Breast epithelium (tissue), 4 donors: ENCODE measurements at places on chromosomes 16 and 17. TPM values are rescaled to one million over a fixed set of nuclear protein-coding genes. Genes with fewer than 3 reads are reported as not detected.

Gene KRT20
- not detected for total RNA-seq

Gene CLEC18B
- total RNA-seq, result 1.6 TPM

Gene HOXB9
- total RNA-seq, result 0.33 TPM

Gene FNDC8
- total RNA-seq, result not detected

DNA sequence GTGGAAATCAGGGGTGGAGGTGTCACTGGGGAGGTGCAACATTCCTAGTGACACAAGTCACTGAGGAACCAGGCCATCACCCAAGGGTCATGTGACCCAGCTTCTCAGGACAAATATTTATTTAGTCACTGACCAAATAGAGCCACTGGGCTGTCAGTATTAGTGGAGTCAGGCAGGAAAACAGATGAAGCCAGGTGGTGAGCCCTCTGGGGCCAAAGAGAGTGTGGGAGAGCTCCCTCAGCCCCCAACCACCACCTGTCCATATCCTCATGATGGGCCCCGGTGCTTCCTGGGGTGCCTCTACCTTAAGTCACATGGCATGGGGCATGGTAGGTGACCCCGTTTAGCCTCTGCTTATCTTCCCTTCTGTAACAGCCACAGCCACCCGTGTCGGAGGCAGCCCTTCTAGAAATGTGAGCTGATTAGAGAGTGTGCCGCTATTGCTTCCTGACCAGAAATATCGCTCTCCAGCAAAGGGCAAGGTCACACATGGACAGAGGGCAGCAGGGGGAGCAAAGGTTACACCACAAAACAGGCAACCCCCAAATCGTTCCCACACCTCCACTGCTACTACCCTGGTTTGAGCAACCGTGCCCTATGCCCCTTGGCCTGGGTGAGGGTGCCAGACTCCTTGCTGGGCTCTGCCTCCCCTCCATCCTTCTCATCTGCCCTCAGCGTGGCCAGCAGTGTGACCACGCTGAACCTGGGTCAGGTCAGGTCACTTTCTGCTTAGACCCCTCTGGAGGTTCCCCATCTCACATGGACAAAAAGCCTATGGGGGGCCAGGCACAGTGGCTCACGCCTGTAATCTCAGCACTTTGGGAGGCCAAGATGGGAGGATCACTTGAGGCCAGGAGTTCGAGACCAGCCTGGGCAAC is 8.6 kb upstream of the AKTIP start:
- DNase-seq, result no peak
- no peaks in the 10 kb centered on the region for H3K36me3 ChIP-seq
- H3K27ac ChIP-seq, result peak overlapping the region; percentile 78
- H3K4me1 ChIP-seq, result no peaks in the 10 kb centered on the region
- no peaks in the 10 kb centered on the region for H3K27me3 ChIP-seq

DNA sequence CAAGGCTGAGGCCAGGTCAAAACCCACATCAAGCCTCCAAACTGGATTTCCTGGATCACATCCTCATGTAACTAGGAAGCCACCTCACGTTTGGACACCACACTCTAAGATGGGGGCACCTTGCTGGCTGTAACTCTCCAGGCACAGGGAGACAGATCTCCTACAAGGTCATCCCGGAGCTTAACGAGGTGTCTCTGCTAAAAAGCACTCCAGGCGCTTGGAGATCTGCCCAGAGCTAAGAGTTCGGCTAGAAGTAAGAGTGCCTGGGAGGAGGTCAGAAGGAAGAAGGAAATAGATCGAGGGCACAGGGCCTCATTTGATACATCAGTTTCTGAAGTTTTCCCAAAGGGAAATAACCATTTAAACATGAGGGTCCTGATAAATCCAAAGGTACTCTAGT is 15.9 kb downstream of the PSMB3 start:
- H3K27me3 ChIP-seq, result no peaks in the 10 kb centered on the region
- H3K4me1 ChIP-seq, result no peaks in the 10 kb centered on the region
- no peak overlapping the region for H3K27ac ChIP-seq
- H3K36me3 ChIP-seq, result peaks cover 8% of the 10 kb centered on the region
- DNase-seq, result no peak

- no peaks in the 10 kb centered on the region for H3K36me3 ChIP-seq
- H3K27me3 ChIP-seq, result no peaks in the 10 kb centered on the region
- DNase-seq, result no peak
- no peak overlapping the region for H3K4me3 ChIP-seq
- H3K4me1 ChIP-seq, result peaks cover 4% of the 10 kb centered on the region
- H3K27ac ChIP-seq, result no peak overlapping the region
These were observed 2.9 kb downstream of the LRRC37B start for GRCh38 chr17:32010114-32010513.

DNA sequence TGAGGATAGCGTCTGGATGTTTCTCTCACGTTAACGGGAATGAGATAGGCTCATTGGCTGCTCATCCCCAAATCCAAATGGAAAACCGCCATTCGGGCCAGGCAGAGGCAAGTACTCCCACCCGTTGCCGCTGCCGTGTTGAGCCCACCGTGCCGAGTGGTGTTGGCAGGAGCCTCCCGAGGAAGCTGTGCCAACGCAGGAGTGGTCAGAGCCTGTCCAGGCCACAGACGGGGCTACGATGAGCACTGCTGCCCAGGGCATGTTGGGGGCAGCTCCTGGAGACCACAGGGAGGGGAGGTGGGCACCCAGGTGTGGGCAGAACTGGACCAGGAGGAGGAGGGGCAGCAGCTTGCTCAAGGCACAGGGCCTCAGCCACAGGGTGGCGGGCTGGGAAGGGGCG is 72.0 kb downstream of the KLHDC4 start:
- no peak overlapping the region for H3K4me3 ChIP-seq
- DNase-seq, result no peak
- peaks cover 30% of the 10 kb centered on the region for H3K27me3 ChIP-seq
- no peak overlapping the region for H3K27ac ChIP-seq
- no peaks in the 10 kb centered on the region for H3K4me1 ChIP-seq

DNA sequence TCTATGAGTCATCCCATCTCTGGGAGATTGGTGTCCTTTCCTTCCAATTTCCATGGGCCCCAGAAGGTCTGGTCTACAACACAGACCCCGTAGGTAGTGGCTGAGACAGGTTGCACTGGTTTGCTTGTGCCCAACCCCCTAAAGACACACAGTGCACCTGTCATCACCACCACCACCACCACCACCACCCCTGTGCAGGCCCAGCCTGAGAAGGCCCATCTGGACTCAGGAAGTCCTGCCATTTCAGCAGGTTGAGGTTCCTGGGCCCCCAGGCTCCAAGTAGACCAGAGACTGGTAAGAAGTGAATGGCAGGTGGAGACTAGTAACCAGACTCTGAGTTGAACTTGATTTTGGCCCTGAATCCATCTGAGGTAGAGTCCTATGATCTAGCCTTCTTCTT is 25.9 kb upstream of the PHB1 start:
- no peaks in the 10 kb centered on the region for H3K4me1 ChIP-seq
- no peaks in the 10 kb centered on the region for H3K27me3 ChIP-seq
- no peak overlapping the region for H3K27ac ChIP-seq
- no peak overlapping the region for H3K4me3 ChIP-seq
- peak; percentile 5 for DNase-seq

DNA sequence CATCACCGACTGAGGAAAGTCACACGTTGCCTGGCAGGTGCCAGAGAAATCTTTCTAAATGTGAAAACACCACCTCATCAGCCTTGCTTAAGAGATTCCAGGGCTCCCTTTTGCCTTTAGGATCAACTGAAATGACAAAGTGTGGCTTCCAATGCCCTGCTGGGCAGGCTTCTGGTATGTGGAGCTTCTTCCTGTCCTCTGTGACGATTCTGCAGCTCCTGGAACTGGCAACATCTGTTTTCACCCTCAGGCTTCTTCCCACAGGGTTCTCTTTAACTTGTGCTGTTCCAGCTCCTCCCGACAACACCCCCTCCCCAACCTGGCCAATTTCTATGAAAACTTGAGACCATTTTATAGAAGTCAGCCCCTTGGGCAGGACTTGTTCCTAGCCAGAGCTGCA is 4.8 kb upstream of the ZDHHC1 start:
- H3K4me3 ChIP-seq, result no peak overlapping the region
- H3K27me3 ChIP-seq, result no peaks in the 10 kb centered on the region
- peak overlapping the region; percentile 54 for H3K27ac ChIP-seq

- no peaks in the 10 kb centered on the region for H3K4me1 ChIP-seq
- H3K36me3 ChIP-seq, result no peaks in the 10 kb centered on the region
- no peak for DNase-seq
- H3K27ac ChIP-seq, result no peak overlapping the region
- no peaks in the 10 kb centered on the region for H3K27me3 ChIP-seq
- no peak overlapping the region for H3K4me3 ChIP-seq
These were observed 26.1 kb downstream of the CDRT4 start for GRCh38 chr17:15441315-15441714.

DNA sequence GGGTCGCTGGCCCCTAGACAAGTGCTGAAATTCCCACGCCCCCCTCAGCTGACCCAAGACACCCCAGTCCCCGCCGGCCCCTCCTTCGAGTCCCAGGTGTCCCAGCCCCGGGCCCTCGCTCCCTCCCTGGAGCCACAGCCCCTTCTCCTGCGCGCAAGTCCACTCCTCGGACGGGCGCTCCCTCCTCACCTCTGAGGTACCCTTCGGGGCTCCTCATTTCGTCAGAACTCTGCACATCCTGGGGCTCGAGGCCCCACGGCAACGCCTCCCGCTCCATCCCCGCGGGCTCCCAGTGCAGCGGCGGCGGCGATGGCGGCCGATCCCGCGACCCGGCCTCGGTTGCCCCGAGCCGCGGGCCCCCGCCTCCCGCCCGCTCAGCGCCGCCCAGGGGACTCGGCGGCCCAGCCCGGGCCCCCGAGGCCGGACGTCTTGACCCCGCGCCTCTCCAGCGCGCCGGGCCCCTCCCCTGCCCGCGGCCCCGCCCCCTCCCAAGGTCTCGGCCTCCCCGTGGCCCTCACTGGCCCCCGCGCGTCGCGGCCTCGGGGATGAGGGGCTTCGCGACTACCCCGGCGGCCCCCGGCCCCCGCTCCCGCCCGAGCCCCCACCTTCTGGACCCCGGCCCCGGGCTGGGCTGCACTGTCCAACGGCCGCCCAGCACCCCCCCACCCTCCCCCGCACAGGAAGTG is at the start of gene ZNF768:
TSS of gene ZNF768 (minus strand) at position 430 of the 686 bp plus-strand sequence. CDS start at position 277, 153 bp downstream.
- H3K27me3 ChIP-seq, result no peaks in the 10 kb centered on the region
- peak within 1 kb of the TSS; percentile 98 for H3K27ac ChIP-seq
- H3K4me1 ChIP-seq, result no peaks in the 10 kb centered on the region
- peak within 1 kb of the TSS; percentile 90 for H3K4me3 ChIP-seq
- H3K36me3 ChIP-seq, result peaks cover 6% of the 10 kb centered on the region
- DNase-seq, result peak; percentile 47

DNA sequence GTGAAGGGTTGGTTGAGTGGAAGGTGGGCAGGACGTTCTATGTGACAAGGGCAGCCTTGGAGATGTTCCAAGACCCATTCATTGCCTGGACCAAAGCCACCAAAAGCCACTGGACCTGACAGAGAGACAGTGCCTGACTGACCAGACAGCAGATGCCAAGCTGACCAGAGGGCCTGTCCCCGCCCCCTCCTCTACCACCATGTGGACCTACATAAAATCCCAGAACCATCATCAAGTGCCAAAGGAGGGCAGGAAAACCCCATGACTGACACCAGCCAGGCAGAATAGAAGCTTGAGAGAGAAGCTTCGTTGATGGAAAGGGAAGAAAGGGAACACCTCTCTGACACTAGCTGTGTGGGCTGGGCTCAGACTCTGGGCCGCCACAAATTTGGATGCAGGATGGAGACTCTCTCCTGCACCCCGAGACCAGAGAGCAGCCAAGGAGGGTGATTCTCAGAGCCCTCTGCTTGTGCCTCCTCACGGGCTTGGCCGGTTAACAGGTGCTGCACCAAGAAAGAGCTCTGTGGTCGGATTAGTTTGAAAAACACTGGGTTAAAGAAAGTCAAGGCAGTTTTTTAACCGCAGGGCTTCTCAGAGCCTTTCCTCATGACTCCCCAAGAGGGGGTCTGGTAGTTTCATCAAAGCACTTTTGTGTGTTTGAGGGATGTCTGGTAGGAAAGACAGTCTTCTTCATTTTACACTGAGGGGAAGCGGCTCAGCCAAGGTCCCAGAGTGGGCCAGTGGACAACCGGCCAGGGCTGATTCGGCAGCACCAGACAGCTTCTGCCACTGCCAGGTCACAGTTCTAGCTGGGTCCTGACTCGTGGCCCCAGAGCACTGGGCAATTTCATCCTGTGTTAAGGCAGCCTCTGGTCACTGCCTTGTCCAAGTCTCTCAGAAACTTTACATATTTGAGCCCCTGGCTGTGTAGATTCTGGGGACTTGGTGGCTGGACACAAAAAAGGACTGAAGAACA is 1.7 kb downstream of the TNFRSF13B start:
- no peaks in the 10 kb centered on the region for H3K4me1 ChIP-seq
- no peak overlapping the region for H3K27ac ChIP-seq
- H3K27me3 ChIP-seq, result no peaks in the 10 kb centered on the region
- no peak overlapping the region for H3K4me3 ChIP-seq
- no peak for DNase-seq
- no peaks in the 10 kb centered on the region for H3K36me3 ChIP-seq

DNA sequence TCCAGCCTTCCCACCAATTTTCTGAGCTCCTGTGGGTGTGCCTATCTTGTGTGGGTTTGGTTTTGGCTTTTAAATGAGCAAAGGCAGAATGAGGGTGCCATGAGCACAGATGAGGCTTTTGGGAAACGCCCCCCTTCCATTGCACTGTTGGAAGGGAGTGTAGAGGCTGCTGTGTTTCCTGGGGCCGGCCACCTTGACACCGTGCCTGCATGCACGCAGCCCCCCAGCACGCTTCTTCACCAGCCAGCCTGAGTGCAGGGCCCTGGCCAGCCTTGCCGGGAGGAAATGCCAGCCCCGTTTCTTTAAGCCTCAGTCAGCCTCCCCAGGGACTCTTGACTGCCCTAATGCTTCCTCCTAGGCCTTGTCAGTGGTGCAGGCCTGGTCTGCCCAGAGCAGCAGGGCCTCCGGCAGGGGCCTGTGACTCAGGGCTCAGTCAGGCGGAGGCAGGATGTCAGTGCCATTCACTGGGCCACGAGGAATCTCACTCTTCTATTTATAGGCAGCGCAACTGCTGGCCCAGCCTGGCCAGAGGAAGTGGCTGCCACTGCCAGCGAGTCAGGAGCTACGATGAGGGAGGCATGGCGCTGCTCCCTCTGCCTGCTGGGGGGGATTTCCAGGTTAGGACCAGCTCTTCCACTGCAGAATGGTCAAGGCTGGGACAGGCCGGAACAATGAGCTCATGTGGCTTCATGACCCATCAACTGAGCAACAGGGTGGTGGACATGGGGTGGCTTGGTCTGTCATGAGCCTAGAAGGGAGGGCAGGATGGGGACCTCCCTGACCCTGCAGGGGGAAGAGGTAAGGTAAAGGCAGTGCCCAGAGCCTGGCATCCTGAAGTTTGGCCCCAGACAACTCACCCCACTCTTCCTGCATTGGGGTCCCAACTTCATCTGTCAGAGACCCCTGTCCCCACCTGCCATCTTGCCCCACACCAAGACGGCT is 205.2 kb downstream of the RAB11FIP4 start:
- no peaks in the 10 kb centered on the region for H3K27me3 ChIP-seq
- H3K4me1 ChIP-seq, result peaks cover 6% of the 10 kb centered on the region
- no peak overlapping the region for H3K4me3 ChIP-seq
- DNase-seq, result no peak
- H3K36me3 ChIP-seq, result no peaks in the 10 kb centered on the region
- peak overlapping the region; percentile 72 for H3K27ac ChIP-seq

DNA sequence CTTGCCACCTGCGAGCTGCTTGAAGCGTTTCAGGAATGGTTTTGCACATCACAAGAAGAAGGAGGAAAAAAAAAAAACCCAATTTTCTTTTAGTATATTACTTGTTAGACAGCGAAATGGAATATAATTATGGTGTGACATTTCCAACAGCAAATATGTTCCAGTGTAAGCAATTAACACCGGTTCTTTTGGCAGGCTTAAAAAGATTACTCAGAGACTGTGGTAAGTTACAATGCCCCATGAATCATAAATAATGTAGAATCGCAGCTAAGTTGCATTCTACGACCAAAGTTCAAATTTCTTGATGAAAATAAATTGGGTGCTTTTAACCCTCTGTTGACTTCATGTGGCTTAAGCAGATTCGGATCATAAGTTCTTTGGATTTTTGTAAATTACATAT is 245.2 kb downstream of the XYLT1 start:
- no peak overlapping the region for H3K4me3 ChIP-seq
- DNase-seq, result no peak
- no peaks in the 10 kb centered on the region for H3K36me3 ChIP-seq
- no peak overlapping the region for H3K27ac ChIP-seq
